ENCODE measurements at places on chromosomes 6 and 20.

GRCh38 chr6:101534821-101535220 is 141.3 kb downstream of the GRIK2 start:
- no peak for DNase-seq

- DNase-seq = no peak
Measured at GRCh38 chr6:33314943-33315792, 1.3 kb upstream of the TAPBP start.

GRCh38 chr6:39517756-39518155 is 195.3 kb upstream of the KCNK16 start:
- DNase-seq = peak; percentile 37

DNA sequence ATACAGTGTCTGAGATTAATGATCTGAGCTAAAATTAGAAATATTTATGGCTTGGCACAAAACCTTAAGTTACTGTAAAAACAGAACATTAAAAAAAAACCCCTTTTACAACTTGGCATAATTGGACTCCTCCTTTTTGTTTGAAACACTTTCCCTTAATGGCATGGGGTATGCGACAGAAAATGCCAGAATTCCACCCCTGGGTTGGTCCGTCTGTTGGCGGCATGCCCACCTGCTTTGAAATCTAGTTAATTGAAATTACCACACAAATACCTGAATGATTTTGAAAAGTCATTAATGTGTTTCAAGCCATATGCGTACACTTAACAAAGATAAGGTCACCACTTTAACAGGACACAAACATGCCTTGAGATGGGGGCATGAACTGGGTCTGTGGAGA is 175.1 kb upstream of the FOXQ1 start:
- no peak for DNase-seq

DNA sequence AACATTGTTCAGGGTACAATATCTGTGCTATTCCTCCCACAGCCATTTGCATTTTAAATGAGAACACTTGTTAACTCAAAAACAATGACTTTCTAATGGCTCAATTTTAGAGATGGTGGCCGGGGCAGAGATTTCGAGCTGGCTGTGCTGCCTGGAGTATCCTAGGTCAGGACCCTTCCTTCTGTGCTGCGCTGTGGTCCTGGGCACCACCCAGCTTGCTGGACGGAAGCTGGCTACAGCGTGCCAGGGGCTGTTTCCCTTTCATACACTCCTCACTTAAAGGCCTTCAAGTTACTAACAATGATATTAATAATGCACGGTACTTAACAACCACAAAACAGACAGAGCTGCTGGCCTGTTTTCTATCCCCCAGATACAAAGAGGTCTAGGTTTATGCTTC is 194.4 kb upstream of the CST7 start:
- DNase-seq = no peak

DNA sequence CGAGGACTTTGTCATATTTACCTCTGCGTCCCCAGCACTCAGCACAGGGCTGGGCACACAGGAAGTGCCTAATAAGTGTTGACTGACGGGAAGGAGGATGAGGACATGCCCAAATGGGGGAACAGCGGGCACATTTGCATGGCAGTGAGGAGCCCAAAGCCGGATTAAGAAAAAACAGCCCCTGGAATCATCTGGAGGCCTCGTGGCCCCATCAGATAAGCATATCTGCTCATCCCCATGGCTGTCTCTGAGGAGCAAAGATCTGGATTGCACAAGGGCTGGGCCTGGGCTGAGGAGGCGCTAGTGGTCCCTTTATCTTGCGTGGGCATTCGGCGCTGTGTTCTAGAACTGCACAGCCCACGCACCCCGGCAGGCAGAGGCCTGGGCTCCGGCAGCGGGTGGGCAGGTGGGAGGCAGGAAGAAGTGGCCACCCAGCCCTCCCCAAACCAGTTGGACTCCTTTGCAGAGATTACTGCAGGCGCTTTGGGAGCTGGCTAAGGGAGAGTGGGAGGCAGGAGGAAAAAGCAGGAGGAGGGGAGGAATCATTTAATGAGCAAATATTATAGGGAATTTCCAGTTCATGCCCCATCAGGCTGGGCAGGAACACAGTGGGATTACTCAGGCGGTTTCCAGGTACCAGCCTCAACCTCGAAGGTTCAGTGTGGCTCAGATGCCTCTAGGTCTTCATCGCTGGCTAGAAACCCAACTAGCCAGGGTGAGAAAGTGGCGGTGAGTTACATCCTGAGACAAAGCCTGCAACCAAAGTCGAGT is 108.1 kb downstream of the CEBPB start:
- no peak for DNase-seq

DNA sequence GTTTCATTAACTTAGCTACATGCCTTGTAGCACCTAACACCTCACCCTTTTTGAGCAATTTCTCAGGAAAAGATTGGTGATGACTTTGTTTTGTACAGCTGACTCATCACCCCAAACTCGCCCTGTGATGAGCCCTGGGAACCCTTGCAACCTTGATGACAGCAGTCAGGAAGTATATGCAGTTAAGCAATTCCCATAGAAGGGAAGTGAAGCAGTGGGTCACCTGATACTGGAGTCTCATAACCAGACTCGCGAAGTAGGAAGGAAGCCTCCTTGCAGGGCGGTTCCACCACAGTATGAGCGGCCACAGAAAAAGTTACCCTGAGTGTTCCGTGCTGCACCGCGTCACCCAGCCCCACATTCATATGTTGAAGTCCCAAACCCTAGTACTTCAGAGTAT is 82.0 kb upstream of the EDN1 start:
- DNase-seq = peak; percentile 20

DNA sequence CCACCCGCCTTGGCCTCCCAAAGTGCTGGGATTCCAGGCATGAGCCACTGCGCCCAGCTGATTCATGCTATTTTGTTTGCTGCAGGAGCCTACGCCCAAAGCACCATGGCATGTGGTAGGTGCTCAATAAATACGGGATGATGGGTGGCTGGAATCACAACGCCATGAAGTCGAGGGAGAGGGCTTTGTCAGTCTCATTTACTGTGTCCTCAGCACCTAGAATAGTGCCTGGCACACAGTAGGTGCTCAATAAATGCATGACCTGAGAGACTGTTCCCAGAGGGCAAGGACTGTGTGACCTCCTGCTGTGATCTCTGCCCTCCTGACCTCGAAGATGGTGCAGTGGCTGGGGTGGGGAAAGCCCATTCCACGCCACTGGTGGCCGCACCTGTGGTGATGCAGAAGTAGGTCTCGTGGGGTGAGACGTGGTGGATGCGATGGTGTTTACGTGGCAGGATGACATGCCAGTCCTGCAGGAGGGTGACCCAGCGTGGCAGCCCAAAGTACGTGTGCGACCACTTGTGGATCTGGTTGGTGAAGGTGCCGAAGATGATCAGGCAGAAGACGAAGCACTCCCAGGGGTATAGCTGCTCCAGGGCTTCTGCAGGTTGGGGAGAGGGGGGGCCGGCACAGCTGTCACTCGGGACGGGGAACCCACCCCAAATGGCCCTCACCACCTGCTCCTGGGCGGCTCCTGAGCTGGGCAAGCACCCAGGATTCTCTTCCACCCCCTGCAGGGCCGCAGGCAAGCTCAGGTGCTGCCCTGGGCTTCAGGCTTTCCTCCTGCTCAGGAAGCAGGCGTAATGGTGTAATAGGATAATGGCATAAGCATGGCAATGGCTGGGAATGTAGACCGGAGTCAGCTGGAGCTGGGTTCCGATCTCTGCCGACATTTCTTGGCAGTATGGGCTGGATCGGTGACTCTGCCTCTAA is 14.9 kb upstream of the UBE2V1 start:
- no peak for DNase-seq

DNA sequence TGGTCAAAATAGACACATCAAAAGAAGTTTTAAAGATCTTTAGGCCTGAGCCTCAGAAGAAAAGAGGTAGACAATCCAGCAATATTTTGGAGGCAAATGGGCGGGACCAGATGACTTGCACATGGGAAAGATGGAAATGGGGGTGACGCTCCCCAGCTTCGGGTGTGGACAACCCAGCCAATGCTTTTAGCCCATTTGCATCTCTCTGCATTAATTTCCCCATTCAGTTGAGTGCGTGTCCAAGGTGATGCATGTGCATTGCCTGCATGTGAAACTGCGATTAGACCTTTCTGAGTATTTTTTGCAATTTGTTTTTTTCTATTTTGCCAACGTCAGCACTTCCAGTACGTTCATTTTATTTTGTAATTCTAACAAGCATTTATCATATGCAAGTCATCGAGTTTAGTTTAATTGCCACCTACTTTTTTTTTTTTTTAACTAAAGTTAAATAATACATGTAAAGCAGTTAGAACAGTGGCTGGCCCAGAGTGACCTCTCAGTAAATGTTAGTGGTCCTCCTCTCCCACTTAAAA is 24.2 kb downstream of the PDRG1 start:
- DNase-seq = no peak

GRCh38 chr6:33944686-33945411 is 141.0 kb upstream of the MLN start:
- no peak for DNase-seq

- no peak for DNase-seq
Measured at GRCh38 chr20:41869261-41869660, 251.1 kb upstream of the CHD6 start.

DNA sequence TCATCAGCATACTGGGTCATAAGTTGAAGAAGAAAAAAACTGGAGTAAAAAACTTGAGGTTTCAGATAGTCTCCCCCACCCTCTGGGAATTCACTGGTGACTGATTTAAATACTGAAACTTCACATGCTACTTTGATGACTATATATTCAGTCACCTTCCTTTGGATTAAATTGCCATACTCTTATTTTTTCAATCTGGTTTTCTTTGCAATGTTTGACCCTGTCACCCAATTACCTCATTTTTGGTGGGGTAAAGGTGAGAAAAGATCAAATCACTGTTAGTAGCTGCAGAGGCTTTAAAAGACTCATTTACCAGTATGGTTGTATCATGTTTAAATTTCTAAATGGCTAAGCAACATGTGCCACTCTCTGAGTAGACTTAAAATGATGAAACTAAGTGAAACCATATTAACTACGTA is 862.7 kb upstream of the FLRT3 start:
- DNase-seq = peak; percentile 52

GRCh38 chr6:4814212-4814611 is 38.0 kb downstream of the CDYL start:
- DNase-seq = no peak

GRCh38 chr20:35145141-35145564 is 2.0 kb downstream of the EDEM2 start:
- peak; percentile 57 for DNase-seq

- DNase-seq = peak; percentile 49
Measured at GRCh38 chr20:57388953-57389694, 2.1 kb upstream of the RBM38 start.

GRCh38 chr6:158475344-158476302 is 84.3 kb upstream of the TMEM181 start:
- DNase-seq = peak; percentile 82

DNA sequence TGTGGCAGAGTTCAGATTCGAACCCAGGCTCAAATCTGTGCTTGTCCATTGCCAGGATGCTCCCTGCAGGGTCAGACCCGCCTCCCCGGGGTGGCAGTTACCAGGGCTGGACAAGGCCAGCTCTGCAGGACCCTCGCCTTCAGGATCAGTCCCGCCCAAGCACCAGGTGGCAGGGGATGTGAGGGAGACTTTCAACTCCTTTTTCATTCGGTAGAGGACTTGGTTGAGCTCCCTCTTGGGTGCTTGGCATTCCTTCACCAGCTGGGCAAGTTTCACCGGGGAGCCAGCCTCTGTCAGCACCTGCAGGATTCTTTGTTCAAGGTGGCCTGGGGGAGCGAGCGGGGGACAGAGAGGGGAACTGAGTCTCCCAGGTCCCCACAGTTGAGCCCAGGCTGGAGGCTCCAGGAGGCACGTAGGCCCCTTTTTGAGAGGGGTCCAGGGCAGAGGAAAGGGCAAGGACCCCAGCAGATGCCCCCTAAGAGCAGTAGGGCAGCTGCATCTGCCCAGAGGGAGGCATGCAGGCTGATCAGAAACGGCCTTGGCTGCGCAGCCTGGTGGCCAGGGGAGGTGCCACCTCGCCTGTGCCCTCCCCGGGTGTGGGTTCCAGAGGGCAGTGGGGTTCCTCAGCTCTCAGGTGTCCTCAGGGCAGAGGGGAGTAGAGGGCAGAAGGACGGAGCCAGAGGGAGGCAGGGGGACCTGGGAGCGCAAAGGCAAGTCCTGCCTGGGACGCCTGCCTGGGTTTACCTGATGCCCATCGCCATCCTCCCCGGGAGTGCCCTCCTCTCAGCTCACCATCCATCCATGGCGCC is 3.9 kb downstream of the ZBP1 start:
- DNase-seq = no peak

GRCh38 chr20:33716498-33716897 is 3.6 kb downstream of the PXMP4 start:
- DNase-seq = no peak

DNA sequence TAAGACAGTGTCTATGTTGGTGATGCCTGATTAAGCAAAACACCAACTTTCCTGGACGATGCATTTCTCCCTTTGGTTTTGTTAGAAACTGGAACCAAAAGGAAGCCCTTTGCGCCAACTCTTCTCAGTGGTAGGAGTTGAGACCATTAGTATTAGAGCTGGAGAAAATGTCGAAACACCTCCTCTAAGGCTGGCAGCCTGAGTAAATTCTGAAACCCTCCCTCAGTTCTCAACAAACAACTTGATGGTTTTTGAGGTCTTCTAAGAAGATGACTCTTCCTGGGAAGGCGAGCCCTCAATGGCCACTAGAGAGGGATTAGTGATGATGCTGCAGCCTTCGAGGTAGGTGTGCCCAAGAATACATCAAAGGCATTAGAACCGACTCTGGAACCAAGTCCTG is 78.4 kb upstream of the CCN6 start:
- DNase-seq = no peak

DNA sequence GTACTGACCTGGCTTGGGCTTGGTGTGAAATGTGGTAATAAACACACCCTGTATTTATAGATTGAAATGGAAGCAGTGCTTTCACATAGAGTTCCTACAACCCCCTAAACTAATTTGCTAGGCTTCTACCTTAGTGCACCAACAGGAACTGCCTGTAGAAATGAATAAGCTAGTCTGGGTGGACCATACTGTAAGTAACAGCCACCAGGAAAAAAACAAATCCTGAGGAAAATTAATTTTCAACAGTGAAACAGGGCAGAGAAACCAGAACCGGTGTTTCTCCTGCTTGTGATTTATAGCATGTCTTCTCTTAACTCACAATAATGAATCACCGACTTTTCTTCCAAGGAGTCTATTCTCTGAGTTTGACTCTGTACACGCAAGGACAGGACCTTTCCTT is 184.8 kb upstream of the HDAC2 start:
- no peak for DNase-seq

GRCh38 chr6:23728707-23729106 is 397.3 kb upstream of the NRSN1 start:
- no peak for DNase-seq
